ENCODE measurements at places on chromosomes 1 and 21.

GRCh38 chr1:45913183-45913683 is 109.8 kb downstream of the MAST2 start:
- DNase-seq, result no peak

- DNase-seq, result no peak
Observed at GRCh38 chr1:174239541-174239940, 80.2 kb downstream of the RABGAP1L start.

GRCh38 chr1:19401535-19401889 is 83.8 kb downstream of the CAPZB start:
- DNase-seq, result no peak

DNA sequence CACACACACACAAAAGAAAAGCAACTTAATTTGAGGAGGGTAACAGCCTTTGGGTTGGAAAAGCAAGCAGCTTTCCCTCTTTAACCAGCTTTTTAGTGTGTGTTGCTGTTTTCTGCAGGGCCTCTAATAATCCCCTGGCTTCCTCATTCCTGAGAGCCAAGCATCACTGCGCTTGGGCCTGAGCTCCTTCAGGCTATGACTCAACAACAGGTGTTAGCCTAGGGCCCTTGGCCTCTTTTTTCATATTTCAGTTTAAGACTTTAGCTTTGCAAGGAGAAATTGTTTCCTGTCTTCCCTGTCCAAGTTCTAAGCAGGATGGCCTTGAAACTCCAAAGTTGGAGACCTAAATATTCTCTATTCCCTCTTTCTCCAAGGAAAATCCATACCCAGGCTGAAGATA is 26.2 kb upstream of the SNX27 start:
- DNase-seq, result peak; percentile 77

- DNase-seq, result no peak
Observed at GRCh38 chr21:29751473-29752185, 188.2 kb downstream of the GRIK1 start.

- no peak for DNase-seq
Observed at GRCh38 chr1:167501515-167502191, 16.7 kb downstream of the CD247 start.

DNA sequence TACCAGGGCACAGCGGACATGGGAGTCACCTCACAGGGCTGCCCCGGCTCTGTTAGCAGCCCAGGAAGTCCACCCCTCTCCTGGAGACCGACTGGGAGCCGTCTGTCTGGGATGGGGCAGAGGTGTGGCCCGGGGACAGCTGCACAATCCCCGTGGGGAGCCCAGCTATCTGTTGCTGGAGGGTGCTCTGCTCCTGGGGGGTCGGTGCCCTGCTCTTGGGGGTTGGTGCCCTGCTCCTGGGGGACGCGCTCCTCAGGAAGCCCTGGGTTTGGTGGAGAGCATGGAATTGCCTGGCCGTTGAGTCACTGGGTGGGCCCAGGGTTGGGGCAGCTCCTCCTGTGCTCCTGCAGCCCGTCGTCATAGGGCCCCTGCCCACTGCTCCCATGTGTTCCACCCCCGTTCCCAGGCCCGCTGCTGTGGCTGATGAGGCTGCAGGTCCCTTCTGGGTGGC is 39.3 kb downstream of the AGPAT3 start:
- DNase-seq, result no peak

GRCh38 chr1:30842697-30843354 is 65.7 kb downstream of the SDC3 start:
- no peak for DNase-seq
